ENCODE measurements at places on chromosomes 5 and 9. TPM values are rescaled to one million over a fixed set of nuclear protein-coding genes. Genes with fewer than 3 reads are reported as not detected.

CCDC187 gene
- not detected for total RNA-seq

OTULIN gene
- 26.0 TPM for total RNA-seq

RLN2 gene
- not detected for total RNA-seq

LRRC19 gene
- under 0.01 TPM for total RNA-seq

WNT8A gene
- total RNA-seq: not detected
